ENCODE measurements at places on chromosomes 12 and 14. TPM values are rescaled to one million over a fixed set of nuclear protein-coding genes. Genes with fewer than 3 reads are reported as not detected.

Gene P2RX7
- total RNA-seq, result 0.52 TPM

Gene OTX2
- not detected for total RNA-seq

Gene GPR68
- total RNA-seq, result 0.30 TPM

Gene CLEC4E
- total RNA-seq, result not detected

Gene DTX1
- total RNA-seq, result 2.0 TPM

DNA sequence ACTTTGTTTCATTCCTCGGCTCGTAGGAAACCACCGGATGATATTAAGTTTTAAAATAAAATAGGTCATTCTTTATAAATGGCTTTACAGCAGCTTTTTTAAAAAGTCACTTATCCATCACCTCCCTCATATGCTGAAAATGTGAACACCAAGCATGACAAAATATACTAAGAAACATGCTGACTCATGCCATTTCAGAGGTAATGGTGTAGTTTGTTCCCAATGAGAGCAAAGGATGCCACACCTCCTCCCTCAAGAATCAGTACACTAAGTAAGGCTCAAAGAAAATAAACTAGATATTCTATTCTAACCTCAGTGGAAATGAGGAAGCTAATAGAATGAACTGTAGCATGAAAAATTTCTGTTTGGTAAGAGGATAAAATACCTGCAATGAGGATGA is 5.5 kb upstream of the DIO2 start:
- H3K36me3 ChIP-seq, result no peaks in the 10 kb centered on the region
- no peaks in the 10 kb centered on the region for H3K4me1 ChIP-seq
- H3K27me3 ChIP-seq, result no peaks in the 10 kb centered on the region
- DNase-seq, result no peak
- H3K27ac ChIP-seq, result peak overlapping the region; percentile 30
- H3K4me3 ChIP-seq, result no peak overlapping the region

DNA sequence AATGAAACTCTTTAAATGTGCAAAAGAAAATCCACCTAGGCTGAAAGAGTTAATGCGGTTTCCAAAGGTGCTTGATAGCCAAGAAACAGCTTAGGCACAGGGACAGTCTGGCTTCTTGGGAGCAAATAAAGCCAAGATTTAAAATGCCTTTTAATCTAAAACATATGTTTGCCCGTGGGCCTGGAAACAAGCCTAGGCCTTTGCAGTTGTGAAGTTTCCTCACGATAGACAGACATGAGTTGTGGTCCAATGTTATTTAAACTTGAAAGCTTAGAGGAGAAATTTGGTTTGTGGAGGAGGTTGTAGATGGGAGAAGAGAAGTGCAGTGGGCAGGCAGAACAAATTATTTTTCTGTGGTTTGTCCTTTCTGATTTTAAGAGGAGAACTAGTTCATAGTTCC is 29.8 kb downstream of the PROX2 start:
- no peaks in the 10 kb centered on the region for H3K36me3 ChIP-seq
- H3K27ac ChIP-seq, result peak overlapping the region; percentile 7
- no peak overlapping the region for H3K4me3 ChIP-seq
- peaks cover 4% of the 10 kb centered on the region for H3K4me1 ChIP-seq
- no peaks in the 10 kb centered on the region for H3K27me3 ChIP-seq

GRCh38 chr14:52071675-52072074 is 2.8 kb upstream of the NID2 start:
- H3K27ac ChIP-seq, result no peak overlapping the region
- DNase-seq, result no peak
- H3K4me1 ChIP-seq, result peaks cover 53% of the 10 kb centered on the region
- no peaks in the 10 kb centered on the region for H3K36me3 ChIP-seq
- no peaks in the 10 kb centered on the region for H3K27me3 ChIP-seq
- H3K4me3 ChIP-seq, result no peak overlapping the region

DNA sequence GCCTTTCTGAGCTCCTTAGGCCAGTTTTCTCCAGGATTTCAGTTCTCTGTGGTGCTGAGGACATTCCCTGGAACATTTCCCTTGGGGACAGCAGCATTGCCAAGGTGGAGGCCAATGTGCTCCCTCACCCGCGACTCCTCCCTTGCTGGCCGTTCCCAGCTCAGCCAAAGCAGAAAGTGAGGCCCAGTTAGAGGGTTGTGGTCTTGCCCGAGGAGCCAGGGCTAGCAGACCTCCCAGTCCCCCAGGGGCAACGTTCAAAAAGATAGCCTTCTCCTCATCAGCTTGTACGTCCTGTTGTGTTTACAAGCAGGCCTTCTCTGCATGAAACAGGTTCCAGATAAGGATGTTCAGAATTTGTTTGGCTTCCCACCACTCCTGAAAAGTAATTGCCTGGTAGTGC is 78.4 kb downstream of the SSPN start:
- H3K27ac ChIP-seq, result peak overlapping the region; percentile 80
- peaks cover 27% of the 10 kb centered on the region for H3K4me1 ChIP-seq
- no peaks in the 10 kb centered on the region for H3K27me3 ChIP-seq
- no peak overlapping the region for H3K4me3 ChIP-seq

- DNase-seq, result no peak
- no peaks in the 10 kb centered on the region for H3K36me3 ChIP-seq
- H3K27me3 ChIP-seq, result no peaks in the 10 kb centered on the region
- no peak overlapping the region for H3K4me3 ChIP-seq
- H3K27ac ChIP-seq, result no peak overlapping the region
- no peaks in the 10 kb centered on the region for H3K4me1 ChIP-seq
Observed at GRCh38 chr12:127041985-127042625, 1224.9 kb upstream of the TMEM132C start.

DNA sequence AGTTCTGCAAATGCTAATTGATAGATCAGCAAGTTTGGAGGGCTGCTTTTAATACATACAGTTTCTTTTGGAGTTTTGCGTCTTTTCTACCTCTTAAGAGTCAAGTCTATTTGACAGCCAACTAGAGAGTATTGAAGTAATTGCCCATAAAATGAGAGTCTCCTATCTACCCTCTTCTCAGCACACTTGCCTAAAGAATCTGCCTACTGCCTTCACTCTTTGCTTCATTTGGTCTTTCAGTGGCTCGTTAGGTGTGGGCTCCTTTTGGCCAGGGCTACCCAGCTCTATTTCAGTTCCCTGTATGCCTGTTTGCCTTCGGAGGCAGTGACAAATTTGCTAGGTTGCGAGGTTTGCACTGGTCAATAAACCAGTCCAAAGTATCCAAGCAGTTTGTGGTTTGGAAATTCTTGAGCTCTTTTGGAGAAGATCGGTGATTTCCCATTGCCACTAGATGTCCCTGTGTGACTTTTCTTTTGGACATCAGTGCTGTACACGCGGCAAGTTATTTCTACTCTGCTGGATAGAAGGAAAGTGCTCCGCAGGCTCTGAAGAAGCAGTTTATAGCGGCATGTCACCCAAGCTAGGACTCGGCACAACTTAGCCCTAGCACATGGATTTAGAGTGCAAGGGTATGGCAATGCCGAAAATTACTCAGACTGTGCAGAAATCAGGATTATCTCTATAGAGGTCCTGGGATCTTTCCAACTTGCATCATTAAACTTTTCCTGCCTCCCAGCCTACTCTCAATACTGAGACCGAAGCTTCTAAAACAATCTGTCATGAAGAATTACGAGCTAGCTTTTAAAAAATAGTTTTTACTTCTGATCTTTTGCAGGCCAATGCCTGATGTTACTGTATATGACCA is 38.6 kb downstream of the MGST1 start:
- no peaks in the 10 kb centered on the region for H3K27me3 ChIP-seq
- H3K27ac ChIP-seq, result no peak overlapping the region
- no peak for DNase-seq
- no peaks in the 10 kb centered on the region for H3K4me1 ChIP-seq

- no peaks in the 10 kb centered on the region for H3K4me1 ChIP-seq
- no peak overlapping the region for H3K4me3 ChIP-seq
- H3K27me3 ChIP-seq, result peaks cover 28% of the 10 kb centered on the region
- no peaks in the 10 kb centered on the region for H3K36me3 ChIP-seq
- DNase-seq, result no peak
Observed at GRCh38 chr12:70359458-70360197, 6.5 kb upstream of the KCNMB4 start.

DNA sequence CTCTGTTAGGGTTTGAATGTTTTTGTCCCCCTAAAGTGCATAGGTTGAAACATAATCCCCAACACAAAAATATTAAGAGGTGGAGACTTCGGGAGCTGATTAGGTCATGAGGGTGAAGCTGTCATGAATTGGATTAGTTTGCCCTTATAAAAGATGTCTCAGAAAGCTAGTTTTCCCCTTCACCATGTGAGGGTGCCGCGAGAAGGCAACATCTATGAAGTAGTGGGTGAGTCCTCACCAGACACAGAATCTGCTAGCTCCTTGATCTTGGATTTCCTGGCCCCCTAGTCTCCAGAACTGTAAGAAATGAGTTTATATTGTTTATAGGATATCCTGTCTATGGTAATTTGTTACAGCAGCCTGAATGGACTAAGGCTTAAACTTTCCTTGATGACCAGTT is 301.5 kb upstream of the ATP2B1 start:
- DNase-seq, result no peak
- no peaks in the 10 kb centered on the region for H3K27me3 ChIP-seq
- H3K27ac ChIP-seq, result no peak overlapping the region

GRCh38 chr14:101353422-101353821 is 207.9 kb upstream of the DIO3 start:
- H3K27me3 ChIP-seq, result no peaks in the 10 kb centered on the region
- no peak overlapping the region for H3K4me3 ChIP-seq
- H3K36me3 ChIP-seq, result no peaks in the 10 kb centered on the region
- H3K27ac ChIP-seq, result no peak overlapping the region

DNA sequence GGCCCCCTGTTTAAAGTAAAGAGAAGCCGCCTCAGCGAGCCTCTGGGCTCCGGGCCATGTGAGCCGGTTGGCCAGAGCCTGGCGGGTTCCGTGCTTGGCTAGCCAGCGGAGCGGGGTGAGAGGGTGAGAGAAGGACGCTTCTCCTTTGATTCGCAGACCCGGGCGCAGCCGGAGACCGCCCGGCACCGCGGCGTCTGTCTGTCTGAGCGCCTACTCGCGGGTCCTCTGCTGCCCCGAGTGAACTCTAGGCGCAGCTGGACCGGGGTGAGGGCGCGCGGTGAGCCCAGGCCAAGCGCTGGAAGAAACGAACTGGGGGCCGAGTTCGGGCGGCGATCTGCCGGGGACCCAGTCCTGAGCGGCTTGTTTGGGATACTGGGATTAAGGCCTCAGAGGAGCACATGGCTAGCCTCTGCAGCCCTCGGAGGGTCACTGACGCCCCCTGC is 41.4 kb upstream of the TBX5 start:
- DNase-seq, result no peak
- H3K27ac ChIP-seq, result no peak overlapping the region
- no peaks in the 10 kb centered on the region for H3K36me3 ChIP-seq
- peaks cover 18% of the 10 kb centered on the region for H3K4me1 ChIP-seq
- peaks cover 41% of the 10 kb centered on the region for H3K27me3 ChIP-seq

GRCh38 chr14:68544081-68544892 is 248.6 kb downstream of the ZFP36L1 start:
- no peak for DNase-seq
- no peaks in the 10 kb centered on the region for H3K36me3 ChIP-seq
- peak overlapping the region; percentile 66 for H3K27ac ChIP-seq
- no peak overlapping the region for H3K4me3 ChIP-seq
- H3K4me1 ChIP-seq, result peaks cover 42% of the 10 kb centered on the region

DNA sequence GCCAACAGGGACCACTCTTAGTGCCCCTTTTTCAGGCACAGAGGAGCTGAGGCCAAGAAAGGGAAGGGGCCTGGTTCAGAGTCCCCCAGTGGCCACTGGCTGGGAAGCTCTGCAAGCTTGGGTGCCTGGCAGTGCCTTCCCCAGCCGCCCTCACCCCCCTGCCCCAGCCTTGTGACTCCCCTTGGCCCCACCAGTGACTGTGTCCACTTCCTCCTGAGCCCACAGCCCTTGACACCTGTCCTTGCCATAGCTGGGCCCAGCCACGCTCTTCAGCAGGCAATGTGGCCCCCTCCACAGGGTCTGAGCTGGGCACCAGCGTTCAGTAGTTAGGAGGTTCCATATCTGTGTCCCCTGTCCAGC is 19.0 kb upstream of the C14orf180 start:
- peaks cover 25% of the 10 kb centered on the region for H3K4me1 ChIP-seq
- H3K4me3 ChIP-seq, result no peak overlapping the region
- DNase-seq, result peak; percentile 3
- H3K27ac ChIP-seq, result no peak overlapping the region

DNA sequence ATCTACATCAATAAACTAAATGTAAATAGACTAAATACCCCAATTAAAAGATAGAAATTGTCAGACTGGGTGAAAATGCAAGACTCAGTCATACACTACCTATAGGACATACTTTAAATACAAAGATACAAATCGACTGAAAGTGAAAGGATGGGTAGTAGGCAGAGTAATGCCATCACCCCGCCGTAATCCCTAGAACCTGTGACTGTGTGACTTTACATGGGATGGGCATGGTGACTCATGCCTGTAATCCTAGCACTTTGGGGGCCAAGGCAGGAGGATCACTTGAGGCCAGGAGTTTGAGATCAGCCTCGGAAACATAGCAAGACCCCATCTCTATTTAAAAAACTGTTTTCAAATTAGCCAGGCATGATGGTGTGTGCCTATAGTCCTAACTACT is 2.6 kb upstream of the EVL start:
- H3K36me3 ChIP-seq, result no peaks in the 10 kb centered on the region
- H3K27me3 ChIP-seq, result no peaks in the 10 kb centered on the region
- H3K27ac ChIP-seq, result no peak overlapping the region
- no peak overlapping the region for H3K4me3 ChIP-seq
- no peaks in the 10 kb centered on the region for H3K4me1 ChIP-seq

DNA sequence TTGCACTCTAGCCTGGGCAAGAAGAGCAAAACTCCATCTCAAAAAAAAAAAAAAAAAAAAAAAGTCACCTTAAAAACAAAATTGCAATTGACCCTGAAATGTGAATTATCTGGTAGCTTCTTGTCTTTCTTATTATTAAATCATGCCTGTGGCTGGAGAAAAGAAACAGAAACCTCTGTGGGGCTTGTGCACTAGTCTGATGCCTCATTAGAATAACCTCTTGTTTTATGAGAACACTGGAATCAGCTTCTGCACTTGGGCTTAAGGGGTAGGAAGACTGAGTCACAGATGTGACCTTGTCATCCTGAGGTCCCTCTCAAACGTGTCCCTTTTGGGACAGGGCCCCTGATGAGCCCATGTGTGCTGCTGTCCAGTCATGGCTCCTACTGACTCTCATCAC is 237.9 kb downstream of the DACT1 start:
- DNase-seq, result no peak
- H3K4me1 ChIP-seq, result no peaks in the 10 kb centered on the region
- H3K36me3 ChIP-seq, result no peaks in the 10 kb centered on the region
- H3K27me3 ChIP-seq, result no peaks in the 10 kb centered on the region
- H3K27ac ChIP-seq, result no peak overlapping the region

- no peaks in the 10 kb centered on the region for H3K27me3 ChIP-seq
- H3K36me3 ChIP-seq, result no peaks in the 10 kb centered on the region
- H3K4me3 ChIP-seq, result no peak overlapping the region
- peaks cover 4% of the 10 kb centered on the region for H3K4me1 ChIP-seq
- DNase-seq, result no peak
Observed at GRCh38 chr12:60498656-60499055, 902.8 kb downstream of the SLC16A7 start.

DNA sequence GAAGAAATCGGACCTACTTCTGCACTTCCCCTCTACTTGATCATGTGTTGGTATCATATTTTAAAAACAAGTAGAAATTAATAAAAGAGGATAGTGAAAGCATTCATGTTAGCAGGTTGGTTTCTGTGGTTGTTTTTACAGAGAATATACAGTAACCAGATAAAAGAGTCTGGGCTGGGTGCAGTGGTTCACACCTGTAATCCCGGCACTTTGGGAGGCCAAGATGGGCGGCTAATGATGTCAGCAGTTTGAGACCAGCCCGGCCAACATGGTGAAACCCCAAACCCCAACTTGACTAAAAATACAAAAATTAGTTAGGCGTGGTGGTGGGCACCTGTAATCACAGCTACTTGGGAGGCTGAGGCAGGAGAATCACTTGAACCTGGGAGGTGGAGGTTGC is 55.9 kb downstream of the LRP6 start:
- H3K27me3 ChIP-seq, result no peaks in the 10 kb centered on the region
- H3K27ac ChIP-seq, result no peak overlapping the region
- H3K36me3 ChIP-seq, result no peaks in the 10 kb centered on the region
